ENCODE measurements at places on chromosomes 12 and 14.

DNA sequence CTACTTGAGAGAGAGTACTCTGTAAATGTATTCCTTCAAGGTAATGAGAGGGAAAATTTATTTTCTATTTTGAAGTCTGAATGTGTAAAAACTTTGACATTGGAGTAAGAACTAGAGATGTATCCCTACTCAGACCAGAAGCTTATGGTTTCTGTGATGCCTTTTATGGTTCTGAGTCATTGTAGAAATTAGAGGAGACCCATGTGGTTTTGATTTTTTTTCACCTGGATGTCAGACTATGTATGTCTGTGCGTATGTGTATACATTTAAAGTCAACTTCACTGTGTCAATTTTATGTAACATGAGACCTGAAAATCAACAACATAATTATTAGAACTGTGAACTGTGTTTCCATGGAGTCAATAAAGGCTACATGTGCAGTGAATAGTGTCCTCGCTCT is 302.0 kb downstream of the TRHDE start:
- no peak for DNase-seq

DNA sequence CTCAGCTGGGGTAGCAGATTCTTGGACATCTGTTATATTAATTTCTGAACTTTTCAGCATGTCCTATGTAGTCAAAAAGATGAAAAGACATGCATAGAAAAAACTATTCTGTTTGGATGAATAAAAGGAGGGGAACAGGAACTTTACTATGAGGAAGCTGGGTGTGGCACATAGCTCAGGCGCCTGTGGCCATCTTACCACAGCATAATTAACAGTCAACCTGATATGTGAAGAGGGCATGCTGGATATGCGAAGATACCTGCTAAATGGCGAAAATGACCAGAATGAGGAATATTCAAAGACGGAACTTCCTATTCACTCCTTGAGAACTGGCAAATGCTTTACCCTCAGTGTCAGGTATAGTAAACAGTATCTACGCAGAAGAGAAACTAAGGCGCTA is 18.4 kb downstream of the SETD3 start:
- DNase-seq, result no peak

DNA sequence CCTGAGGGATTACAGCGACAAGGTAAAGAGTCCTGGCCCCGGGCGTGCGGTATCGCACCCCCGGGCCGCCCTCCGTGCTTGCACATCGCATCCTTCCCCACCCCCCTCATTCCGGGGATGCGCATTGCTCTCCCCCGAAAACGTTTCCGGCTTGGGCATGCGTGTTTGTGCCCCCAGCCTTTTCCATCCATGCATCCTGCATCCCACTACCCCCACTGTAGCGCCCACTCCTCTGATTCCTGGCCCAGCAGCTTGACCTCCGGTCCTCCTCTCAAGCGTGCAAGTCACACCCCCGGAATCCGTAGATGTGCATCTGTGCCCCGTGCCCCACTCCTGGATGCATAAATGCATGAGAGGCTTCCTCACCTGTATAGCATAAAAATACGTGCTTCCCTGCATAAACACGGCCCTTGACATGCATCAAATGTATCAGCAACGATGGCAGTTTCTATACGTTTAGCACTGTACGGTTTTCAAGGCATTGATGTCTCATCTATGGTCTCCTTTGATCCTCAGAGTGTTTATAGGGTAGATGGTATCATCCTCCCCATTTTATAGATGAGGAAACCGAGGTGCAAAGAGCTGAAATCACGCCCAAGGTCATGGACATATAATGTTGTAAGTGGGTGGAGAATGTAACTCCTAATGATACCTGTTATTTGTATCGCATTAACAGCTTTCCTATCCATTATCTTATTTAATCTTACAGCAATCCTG is 484 bp downstream of the RIC8B start:
- DNase-seq, result no peak

GRCh38 chr14:76329951-76330350 is 46.0 kb upstream of the ESRRB start:
- DNase-seq, result no peak

DNA sequence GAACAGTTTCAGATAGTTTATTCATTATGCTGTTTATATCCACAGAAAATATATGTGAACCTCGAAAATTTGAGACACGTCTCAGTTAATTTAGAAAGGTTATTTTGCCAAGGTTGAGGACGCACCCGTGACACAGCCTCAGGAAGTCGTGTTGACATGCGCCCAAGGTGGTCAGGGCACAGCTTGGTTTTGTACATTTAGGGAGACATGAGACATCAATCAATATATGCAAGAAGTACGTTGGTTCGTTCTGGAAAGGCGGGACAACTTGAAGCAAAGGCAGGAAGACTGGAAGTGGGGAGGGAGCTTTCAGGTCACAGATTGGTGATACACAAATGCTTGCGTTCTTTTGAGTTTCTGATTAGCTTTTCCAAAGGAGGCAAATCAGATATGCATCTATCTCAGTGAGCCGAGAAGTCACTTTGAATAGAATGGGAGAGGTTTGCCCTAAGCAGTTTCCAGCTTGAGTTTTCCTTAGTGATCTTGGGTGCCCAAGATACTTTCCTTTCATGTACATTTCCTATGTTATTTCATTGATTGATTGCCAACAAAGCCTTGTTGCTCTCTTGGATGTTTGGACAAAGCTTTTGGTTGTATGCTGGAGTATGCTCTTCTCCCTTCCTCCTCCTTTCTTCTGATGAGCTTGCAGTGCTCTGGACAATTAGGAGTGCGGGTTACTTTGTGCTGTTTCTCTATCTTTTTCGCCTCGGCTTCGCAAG is 3.2 kb downstream of the SNAPC1 start:
- peak; percentile 51 for DNase-seq

DNA sequence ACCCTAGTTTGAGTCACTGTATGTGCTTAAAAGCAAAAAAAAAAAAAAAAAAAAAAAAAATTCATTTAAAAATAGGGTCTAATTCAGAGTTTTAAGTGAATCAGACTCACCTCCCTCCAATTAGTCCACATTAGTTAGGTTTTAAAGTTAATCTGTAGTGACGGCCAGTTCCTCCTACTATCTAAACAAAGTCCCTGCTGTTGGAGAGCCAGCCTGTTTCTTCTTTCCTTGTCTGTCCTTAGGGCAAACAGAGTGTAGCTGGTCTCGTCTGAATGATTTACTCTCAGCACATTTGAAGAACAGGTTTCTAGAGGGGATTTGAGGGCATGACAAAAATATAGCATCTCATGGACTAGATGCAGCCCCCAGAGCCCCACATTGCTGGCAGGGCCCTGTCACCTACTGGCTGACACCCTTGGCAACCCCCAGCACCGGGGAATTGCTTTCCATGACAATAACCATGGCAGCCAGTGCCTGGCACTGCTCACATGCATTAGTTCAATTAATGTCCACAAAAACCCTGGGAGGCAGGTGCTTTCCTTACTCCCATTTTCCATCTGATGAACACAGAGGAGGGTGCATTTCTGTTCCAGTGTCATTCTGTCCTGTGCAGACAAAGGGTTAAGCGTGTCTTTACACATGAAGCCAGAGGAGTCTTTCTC is 138.3 kb downstream of the PLXNC1 start:
- no peak for DNase-seq

All from lung microvascular endothelial cell (primary cell).